ENCODE measurements at places on chromosomes 11 and 22.

- DNase-seq = no peak
These were observed 19.7 kb downstream of the FLI1 start for GRCh38 chr11:128713595-128713994.

GRCh38 chr22:44309137-44309536 is 3.6 kb downstream of the SHISAL1 start:
- DNase-seq = peak; percentile 95

DNA sequence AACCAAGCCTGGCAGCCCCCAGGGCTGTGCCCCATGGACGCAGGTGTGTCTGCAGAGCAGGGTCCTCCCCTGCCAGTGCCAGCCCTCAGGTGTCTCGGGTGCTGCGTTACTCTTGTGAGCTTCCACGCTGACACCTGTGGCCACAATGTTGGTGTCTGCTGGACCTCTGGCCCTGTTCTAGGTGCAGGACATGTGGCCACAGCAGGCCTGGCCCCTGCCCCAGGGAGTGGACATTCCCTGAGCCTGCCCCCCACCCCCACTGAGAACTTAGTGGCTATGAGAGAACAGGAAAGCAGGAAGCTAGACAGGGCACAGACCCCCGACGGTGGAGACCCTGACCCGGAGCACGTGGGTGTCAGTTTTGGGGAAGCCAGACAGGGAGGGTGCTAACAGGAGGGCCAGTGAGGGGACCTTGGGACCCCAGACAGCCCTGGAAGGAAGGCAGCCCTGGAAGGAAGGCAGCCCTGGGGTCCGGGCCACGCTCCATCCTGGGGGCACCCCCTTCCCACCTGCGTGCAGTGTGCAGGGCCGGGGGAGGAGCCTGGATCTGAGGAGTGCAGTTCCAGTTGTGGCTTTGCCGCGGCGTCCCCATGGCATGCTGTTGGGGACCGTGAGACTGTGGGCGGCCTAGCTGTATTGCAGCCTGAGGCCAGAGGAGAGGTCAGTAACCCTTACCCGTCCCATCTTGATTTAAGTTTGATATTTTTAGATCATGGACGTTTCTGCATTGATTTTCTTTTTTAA is 43.9 kb upstream of the PPARA start:
- DNase-seq = no peak

DNA sequence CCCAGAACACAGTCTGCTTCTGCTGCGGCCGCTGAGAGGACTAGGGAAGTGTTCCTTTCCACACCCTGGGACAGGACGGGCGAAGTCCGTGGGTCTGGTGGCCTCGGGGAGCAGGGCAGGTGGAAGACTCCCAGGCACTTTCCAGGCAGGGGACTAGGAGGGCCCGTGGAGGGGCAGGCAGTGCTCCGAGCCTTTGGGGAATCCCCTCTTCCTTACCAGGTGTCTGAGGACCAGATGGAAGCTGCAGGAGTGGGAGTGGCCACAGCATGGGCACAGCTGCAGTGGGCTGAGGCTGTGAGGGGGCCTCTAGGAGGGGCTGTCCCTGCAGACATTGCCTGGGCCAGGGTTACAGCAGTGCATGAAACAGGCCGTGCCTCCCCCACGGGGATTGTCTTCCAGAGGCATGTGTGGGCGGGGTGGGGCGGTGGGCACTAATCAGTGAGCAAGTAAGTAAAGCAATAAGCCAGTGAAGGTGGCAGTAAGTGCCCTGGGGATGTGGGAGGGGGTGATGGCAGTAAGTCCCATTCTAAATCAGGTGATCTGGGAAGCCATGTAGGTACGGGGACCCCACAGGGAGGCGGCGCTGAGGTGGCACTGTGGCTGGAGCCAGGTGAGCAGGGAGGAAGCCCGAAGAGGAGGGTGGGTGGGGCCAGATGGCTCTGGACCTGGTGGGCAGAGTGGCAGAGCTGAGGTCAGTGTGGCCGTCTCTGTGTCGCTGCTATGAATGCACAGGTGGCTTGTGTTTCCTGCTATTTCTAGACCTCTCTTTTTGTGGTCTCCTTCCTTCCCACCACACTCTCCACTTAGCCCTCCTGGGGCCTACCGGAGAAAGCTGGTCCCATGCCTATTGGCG is 66.4 kb downstream of the CTTN start:
- no peak for DNase-seq

DNA sequence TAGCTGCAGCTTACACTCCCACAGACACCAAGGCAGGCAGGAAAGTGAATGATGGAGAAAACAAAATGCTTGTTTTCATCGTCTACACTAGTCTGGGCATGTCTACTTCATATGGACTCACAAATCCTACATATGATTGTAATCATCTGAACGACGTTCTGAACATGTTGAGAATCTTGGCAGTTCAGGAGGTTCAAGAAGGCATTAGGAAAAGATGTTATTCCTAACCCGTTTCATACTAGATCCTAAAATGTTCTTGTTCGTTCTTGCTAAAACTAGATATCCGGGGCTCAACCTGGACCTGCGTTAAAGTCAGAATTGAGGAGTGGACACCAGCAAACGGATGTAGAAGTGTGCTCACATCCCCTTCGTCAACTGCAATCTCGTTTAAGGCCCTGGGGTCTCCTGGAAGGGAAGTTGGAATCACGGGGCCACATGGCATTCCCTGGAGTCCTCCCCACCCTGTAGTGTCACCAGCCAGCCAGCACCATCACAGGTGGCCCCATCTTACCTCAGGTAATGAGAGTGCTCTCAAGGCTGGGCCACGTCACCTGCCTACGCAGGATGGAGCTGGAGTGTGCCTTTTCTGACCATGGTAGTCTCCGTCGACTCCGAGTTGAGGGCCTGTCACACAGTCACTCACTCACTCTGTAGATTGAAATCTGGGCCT is 37.3 kb downstream of the C11orf58 start:
- DNase-seq = no peak

GRCh38 chr11:61957021-61957770 is 7.0 kb downstream of the BEST1 start:
- no peak for DNase-seq

- DNase-seq = no peak
These were observed 32.8 kb downstream of the OR2AT4 start for GRCh38 chr11:75063741-75064314.

DNA sequence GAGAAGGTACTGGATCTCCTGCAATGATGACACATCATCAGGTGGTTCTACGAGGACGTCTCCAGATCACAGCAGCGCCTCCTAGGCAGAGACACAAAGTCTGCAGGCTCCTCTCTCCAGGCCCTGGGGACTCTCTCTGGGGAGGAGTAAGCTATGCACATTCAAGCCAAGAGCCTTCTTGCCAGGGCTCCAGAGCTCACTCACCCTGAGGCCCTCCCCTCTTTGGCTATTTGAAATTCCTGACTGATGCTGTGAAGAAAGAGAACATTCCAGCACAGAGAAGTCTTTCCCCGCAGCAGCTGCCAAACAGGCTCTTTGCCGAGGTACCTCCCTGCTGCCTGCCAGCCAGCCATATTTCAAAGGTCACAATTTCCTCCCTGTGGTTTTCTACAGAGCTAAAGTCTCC is 204.9 kb downstream of the CSNK2A3 start:
- peak; percentile 75 for DNase-seq

DNA sequence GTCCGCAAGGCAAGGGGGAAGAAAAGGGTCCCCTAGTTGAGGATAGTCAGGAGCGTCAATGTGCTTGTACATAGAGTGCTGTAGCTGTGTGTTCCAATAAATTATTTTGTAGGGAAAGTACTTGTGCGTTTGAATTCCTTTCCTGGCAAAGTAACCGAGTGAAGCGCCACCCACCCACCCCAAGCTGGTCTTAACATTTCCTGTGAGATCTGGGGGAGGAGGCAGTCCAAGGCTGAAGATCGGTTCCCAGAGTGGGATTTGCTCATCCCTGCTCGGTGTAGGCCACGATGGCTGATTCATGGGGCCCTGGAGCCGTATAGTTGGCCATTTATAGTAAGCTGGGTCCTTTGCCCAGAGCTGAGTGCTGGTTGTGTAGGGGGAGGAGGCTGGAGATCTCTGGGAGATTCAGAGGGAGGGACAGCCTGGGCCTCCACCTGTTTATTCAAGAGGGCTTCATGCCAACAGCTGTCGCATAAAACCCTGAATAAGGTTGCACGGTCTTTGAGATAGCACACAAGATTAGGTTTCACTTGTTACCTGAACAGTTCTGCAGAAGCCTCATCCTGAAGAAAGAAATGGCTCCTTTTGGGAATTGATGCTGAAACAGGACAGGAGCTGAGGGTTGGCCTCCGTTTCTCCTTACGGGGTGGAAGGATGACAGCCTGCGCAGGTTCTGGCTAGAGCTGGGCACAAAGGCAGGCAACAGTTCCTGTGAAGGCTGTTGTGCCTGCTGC is 2.4 kb downstream of the ATF4 start:
- peak; percentile 87 for DNase-seq

DNA sequence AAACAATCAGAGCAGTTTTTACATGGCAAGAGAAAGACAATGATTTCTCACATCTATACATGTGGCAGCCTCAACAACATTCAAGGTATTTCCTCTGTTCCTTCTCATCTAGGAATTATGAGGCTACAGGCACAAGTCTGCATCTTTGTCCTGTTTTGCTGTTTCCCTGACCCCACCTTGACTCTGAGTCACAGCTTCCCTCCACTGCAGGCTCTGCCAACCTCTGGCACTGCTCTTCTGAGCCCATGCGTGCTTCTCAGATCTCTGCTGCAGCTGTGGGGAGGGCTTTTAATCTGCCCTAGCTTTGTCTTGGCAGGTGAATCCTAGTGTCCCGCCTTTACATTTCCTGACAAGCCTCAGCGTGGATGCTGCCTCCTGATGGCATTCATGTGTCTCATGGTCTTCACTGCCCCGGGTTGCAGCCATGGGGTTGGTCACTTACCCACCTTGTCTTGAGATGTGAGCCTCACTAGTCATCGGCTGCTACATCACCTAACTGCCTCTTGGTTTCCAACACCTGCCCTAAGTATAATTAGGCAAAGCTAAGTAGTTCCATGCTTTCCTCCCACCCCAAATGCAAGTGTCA is 578.5 kb downstream of the TBC1D22A start:
- no peak for DNase-seq

DNA sequence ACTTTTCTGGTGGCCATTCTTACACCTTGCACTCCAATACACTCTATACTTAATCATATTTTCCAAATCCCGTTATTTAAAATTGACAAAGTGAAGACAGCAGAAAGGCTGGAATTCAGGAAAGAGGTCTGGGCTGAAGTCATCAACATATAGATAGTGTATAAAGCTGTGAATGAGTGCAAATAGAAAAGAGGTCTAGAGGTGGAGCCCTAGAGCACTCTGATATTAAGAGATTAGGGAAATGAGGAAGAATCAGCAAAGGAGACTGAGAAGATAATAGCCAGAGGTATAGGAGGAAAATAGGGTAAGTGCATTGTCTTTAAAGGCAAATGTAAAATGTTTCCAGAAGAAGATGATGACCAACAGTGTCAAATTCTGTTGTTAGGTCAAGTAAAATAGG is 7.9 kb downstream of the CTR9 start:
- DNase-seq = no peak

GRCh38 chr11:82049199-82049598 is 684.5 kb downstream of the FAM181B start:
- no peak for DNase-seq

- no peak for DNase-seq
These were observed 40.9 kb upstream of the MRPL17 start for GRCh38 chr11:6724013-6724412.

GRCh38 chr11:24623121-24623520 is 126.3 kb downstream of the LUZP2 start:
- peak; percentile 55 for DNase-seq

GRCh38 chr11:44573333-44573732 is 7.9 kb downstream of the CD82 start:
- peak; percentile 72 for DNase-seq

DNA sequence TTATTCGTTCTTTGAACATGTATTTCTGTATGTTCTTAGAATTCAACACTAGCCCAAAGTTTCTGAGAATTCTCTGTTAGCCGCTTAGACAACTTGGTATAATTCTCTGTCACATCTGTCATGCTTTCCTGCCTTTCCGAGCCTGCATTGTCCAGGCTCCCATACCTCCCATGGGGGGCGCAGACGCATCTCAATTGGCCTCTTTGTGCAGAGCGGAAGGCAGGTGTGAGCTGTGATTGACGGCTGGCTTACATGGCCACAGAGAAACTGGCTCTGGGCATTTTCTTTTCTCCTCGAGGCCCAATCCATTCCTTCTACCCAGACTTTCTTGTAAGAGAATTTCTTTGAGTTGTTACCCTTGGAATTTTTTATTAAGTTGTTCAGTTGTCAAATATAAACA is 132.7 kb upstream of the SESN3 start:
- no peak for DNase-seq

DNA sequence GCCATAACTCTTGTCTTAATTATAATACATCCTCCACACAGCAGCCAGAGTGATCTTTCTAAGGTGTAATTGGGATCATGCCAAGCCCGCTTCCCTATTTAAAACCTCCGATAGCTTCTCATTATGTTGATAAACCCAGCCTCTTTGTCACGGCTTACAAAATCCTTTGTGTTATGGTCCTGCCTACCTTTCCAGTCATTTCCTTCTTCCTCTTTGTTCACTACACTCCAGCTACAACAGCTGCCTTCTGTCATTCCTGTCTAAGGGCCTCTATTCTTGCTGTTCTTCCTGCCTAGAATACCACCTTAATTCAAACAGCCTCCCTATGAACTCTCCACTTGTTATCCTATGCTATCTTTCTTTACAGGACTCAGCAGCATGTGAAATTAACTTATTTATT is 70.6 kb upstream of the CAPRIN1 start:
- no peak for DNase-seq

DNA sequence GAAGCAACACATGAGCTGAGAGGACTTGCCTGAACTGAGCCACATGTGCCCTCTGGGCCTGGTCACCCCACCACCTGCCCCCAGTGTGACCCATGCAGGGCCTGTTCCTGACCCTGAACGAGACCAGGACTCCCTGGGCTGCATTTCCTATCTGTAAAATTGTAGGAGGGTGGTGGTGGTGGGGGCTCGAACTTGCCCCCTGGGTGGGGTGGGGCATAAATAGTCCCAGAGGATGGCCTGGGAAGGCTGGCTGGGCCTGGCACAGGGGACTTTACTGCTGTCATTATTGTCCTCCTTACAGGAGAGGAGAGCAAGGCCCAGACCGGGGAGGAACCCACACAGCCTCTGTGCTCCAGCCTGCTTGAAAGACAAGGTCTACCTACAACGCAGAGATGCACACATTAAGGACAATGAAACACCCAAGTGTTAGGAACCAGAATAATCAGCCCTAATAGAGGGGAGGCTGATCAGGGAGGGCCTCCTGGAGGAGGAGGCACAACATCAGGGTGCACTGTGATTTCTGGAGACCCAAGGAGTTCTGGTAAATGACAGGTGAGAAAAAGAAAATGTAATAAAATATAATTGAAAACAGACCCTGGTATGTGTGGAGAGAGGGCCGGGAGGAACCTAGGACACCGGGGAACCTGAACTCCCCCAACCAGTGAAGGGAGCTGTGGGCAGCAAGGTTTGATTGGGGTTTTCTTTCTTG is 2.8 kb upstream of the AIFM3 start:
- no peak for DNase-seq
